ENCODE measurements at places on chromosomes 5 and 9.

DNA sequence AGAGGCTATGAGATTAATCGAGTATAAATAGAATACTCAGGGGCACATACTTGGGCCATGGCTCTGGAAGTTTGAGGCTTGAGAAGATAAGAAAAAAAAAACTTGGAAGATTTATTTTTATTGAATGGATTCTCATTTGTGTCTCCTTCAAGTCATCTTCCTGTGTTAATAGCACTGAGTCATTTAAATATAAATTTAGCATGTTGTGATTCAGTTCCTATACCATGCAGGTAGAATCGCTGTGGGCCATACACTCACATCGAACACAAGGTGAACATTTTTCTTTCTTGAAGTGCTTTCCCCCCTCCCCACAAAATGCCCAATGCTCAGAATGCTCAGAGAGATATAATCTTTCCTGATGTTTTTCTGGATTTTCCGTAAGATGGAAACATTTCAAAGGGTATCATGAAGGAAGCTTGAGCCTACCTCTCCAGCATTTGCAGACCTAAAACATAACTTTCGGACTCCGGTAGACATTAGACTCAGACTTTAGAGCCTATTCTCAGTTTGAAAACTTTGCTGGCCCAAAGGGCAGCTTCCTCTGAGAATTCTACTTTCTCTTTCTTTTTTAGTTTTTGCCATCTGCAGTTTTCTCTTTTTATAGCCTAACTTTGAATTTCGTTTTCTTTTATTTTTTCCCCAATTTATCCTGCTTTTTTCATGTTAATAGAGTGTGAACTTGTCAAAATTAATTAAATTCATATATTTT is 737.6 kb upstream of the NUDT12 start:
- DNase-seq: no peak

DNA sequence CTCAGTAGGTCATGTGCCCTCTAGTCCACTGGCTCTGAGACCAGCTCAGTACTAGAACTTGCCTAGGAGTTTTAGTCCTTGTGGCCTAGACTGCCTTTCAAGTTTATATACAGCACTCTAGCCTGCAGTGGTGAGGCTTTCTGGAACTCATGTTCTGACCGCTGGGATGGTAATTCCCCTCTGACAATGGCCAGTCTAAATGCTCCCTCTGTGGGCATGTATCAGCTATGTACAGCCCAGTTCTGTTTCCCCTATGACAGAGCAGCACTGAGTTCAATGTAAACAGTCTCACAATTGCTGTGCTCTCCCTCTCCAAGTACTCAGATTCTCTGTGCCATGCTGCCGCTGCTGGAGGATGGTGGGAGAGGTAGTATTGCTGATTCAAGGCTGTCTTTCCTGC is 68.6 kb upstream of the SLC27A6 start:
- DNase-seq: no peak

- no peak for DNase-seq
Measured at GRCh38 chr5:84379749-84380148, 4.9 kb downstream of the EDIL3 start.

DNA sequence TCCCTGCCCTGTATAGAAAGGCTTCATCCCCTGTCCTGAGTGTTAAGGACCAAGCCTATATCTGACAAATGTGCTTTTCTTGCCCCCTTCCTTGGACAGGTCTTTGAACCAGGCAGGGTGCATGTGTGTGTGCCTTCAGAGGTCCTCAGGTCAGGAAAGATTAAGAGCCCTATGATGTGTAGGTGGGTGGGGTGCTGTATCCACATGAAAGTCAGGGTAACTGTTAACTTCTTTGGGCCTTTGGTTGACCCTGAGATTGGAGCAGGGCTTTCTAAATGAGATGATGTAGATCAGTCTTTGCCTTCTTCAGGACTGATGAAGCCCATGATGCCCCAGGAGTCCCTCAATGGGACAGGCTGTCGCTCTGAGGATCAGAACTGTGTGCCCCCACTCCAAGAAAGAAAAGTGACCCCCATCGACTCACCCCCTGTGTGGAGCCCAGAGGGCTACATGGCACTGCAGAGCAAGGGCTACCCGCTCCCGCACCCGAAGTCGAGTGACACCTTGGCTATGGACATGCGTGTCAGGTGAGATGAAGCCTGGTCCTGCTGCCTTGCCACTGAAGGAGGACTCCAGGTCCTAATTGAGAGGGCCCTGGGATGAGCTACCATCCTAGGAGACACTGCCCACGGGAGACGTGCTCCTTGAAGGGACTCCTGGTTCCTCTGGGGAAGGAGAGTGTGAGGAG is 29.4 kb upstream of the POMT1 start:
- peak; percentile 14 for DNase-seq

DNA sequence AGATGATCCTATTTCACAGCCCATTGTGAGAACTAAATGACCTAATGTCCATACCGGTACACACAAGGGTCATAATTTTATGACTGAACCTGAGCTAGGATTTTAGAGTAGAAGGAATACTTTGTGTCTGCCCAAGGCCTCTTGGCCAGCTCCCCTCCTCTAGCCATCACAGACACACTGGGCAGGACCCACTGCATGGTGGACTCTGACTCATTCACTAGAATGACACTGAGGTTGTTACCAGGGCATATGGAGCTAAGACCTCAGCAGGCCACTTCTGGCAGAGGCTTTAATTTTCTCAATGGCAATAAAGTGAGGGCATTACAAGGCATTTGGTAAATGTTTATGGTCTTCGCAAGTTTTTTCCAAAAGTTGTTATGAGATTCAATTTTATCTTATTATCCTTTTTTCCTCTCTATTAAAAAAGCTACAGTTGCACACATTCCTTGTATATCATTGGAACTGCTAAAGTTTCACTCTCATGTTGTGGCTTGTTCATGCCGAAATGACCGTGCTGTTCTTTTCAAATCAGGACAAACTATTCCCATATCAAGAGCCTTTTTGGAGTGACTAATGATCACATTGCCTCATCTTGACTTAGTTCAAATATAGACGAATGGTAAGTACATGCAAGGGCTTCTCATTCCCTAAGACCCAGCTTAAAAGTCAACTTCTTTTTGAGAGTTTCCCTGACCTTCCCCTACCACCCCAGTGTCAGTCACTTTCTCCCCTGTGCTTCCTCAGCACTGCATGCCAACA is 595.7 kb downstream of the ACTL7B start:
- no peak for DNase-seq

GRCh38 chr9:76701441-76702039 is 62.7 kb upstream of the PCA3 start:
- DNase-seq: no peak

GRCh38 chr9:128072144-128073021 is 4.4 kb downstream of the SLC25A25 start:
- no peak for DNase-seq

DNA sequence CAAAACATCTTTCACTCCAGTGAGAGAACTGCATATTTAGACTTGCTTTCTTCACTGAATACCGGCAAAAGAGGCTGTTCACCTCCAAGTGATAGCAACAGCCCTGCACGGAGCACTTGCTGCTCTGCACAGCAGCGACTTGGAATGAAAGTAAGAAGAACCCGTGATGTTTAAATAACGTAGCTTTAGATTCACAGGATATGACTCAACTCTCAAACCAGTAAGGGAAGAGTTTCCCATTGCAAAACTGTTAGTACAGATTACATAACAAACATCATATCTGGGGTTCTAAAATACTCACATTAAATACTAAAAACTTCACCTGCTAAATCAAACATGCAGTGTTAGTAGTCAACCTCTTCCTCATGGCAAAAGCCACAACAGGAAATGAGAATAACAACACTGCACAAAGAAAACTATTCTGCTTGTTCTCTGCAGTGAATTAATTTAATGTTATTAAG is 203.4 kb downstream of the MCTP1 start:
- peak; percentile 25 for DNase-seq

GRCh38 chr5:168086104-168086610 is 205.3 kb upstream of the WWC1 start:
- DNase-seq: peak; percentile 30

GRCh38 chr9:126638571-126639132 is 24.9 kb downstream of the LMX1B start:
- DNase-seq: peak; percentile 92

DNA sequence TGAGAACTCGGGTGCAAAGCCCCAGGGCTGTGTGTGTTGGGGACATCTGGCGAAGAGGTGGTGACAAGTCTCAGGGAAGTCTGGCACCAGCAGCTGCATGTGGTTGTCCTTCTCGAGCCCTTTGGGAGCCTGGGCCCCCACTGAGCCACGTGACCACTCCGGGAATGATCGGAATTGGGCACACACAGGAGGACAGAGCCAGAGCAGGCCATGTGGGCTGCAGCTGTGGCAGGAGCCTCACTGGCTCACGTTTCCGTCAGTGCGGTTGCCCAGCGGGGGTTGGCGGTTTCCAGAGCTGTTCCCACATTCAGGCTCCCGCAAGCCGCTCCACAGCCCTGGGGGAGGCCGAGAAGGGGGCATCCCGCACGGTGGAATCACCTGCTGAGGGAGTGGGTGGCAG is 6.8 kb upstream of the CEL start:
- peak; percentile 49 for DNase-seq

- no peak for DNase-seq
Measured at GRCh38 chr9:92385001-92385400, 19.4 kb downstream of the OGN start.

DNA sequence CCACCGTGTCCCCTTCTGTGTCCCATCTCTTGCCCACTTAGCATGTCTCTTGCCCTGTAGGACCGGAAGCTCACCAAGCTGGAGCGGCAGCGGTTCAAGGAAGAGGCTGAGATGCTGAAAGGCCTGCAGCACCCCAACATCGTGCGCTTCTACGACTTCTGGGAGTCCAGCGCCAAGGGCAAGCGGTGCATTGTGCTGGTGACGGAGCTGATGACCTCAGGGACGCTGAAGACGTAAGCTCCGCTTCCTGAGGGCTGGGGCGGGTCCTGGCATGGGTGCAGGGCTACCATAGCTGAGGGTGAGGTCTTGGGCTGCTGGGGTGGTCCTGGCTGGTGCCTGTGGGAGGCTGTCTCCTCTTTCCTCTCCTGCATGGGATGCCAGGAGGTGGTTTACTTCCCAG is 45.7 kb downstream of the WNK2 start:
- DNase-seq: no peak

- DNase-seq: no peak
Measured at GRCh38 chr9:103444176-103444575, 449.0 kb downstream of the CYLC2 start.

- DNase-seq: no peak
Measured at GRCh38 chr5:111537141-111538024, 25.0 kb upstream of the STARD4 start.

DNA sequence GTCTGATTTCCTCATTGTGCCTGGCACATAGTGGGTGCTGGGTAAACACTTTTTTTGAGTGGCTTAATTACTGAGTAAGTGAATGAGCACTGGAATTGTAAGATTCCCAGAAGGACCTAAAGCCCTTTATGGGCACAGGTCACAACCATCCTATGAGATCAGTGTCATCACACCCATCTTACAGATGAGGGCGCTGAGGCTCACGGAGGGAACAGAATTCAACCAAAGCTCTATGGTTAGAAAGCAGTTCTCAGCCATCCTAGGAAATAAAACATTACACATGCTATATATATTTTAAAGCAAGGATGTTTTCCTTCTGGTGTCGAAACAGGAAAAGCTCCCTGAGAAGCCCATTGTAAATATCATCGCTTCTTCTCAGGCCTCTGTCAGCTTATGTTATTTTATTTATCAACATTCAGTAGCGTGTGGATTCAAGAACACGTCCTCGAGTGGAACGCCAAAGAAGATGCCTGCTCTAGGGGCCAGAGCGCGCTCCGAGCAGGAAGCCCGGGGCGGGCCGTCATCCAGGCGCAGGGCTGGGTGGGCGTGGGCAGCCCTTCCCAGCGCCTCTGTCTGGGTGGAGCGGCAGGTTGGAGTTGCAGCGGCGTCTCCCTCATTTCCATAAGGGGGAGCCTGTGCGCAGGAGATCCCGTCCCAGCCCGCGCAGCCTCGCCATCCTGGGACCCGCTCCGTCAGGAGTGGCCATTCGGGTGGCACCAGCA is 155.8 kb upstream of the SMIM23 start:
- DNase-seq: peak; percentile 92

- no peak for DNase-seq
Measured at GRCh38 chr9:9817176-9817575, 795.6 kb downstream of the PTPRD start.

- DNase-seq: no peak
Measured at GRCh38 chr5:9054322-9054721, 491.6 kb downstream of the SEMA5A start.

DNA sequence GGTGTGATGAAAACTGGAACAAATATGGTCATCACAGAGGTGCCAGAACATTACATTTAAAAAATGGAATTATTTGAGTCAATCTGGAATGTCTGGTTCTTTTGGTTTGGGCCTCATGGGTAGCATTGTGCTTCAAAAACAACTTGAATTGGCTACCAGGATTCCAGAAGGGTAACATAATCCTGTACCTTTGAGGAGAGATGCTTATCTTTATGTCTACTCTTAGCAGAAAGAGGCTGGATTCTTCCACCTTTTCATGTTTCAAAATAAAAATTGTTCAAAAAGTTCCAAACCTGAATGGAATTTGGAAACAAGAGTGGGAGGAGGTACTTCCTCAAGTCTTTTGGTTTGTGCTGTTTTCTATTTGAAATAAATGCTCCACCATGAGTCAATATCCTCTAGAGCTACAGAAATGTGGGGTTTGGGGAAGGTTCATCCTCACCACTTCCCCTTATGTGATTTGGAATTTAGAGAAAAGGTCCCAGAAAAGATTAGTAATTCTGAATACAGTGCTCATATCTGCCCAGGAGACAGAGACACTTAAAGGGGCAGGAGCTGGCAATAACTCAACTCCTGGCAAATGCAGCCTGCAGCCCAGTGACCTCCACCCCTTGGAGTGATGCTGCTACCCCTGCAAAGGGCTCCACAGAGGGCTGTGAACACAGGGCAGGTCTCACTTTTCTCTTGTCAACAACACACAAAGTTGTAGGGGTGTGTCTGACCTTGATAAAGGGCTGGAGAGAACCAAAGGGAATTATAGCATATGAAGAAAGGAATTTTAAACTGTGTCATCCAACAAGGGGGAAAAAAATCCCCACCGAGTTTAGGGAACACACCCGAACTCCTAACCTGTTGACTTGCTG is 272.8 kb downstream of the CWC27 start:
- DNase-seq: no peak
